ENCODE measurements at places on chromosomes 6 and 20.

- DNase-seq, result no peak
Measured at GRCh38 chr6:101393829-101394251, 332 bp downstream of the GRIK2 start.

GRCh38 chr20:51199920-51200319, 177.0 kb upstream of the KCNG1 start:
- DNase-seq, result no peak

DNA sequence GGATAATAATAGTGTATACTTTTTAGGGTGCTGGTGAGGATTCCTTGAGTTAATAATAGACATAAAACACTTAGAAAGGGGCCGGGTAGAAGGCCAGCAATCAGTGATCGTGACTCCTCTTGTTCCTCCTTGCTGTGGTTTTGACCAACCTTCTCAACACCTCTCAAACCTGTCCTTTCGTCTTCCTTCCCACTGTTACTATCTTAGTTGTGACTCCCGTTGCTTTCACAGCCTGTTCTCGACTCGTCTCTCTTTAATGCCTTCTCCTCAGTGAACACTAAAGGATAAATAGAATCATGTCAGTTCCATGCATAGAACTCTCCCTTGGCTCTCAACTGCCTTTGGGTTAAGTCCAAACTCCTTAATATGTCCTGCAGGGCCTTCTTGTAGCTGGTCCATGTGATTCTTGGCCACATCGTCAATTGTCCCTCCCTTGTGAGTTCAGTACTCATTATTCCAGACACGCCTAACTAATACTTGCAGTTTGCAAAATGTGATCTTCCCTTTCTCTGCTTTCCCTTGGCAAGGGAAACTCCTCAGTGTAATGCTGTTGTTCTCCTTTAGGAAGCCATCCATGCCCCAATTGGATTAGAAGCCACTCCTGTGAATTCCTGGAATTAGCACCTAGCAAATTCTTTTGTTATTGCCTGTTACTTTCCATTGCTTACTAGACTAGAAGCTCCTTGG, 164.9 kb downstream of the UTRN start:
- no peak for DNase-seq

- DNase-seq, result no peak
Measured at GRCh38 chr6:127945434-127946097, 44.7 kb upstream of the THEMIS start.

DNA sequence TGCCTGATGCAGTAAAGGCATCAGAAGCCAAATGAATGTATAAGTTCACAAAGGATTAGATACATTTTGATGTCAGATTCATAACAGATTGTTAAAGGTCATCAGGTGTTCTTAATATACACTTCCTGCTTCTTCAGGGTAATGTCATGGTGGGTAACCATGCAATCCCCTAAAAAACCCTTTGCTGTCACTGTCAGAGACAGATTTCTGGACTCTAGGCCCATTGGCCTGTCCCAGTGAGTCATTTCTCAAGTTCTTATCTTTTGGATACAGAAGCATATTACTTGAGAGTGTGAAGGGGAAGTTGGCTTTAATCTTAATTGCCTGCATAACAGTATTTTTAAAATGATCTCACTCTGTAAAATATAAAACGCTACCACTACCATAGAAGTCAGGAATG, 895.6 kb upstream of the MAP3K7 start:
- DNase-seq, result no peak

DNA sequence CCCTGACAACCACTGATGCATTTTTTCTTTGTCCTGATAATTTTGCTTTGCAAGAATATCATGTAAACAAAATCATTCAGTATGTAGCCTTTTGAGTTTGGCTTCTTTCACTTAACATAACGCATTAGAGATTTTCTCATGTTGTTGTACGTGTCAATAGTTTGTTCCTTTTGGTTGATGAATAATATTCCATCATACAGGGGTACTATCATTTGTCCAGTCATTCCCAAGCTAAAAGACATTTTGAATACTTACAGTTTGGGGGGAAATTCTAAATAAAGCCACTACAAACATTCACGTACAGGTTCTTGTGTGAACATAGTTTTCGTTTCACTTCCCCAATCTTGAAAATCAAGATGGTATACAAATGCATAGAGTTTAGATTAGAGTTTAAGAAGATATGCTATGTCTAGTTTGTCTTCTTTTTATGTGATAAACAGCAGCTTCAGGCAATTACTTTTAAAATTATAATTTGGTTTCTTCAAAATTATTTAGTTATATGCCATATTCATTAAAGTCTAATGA, 5.2 kb downstream of the HAO1 start:
- no peak for DNase-seq
